ENCODE measurements at places on chromosomes 16 and 17.

DNA sequence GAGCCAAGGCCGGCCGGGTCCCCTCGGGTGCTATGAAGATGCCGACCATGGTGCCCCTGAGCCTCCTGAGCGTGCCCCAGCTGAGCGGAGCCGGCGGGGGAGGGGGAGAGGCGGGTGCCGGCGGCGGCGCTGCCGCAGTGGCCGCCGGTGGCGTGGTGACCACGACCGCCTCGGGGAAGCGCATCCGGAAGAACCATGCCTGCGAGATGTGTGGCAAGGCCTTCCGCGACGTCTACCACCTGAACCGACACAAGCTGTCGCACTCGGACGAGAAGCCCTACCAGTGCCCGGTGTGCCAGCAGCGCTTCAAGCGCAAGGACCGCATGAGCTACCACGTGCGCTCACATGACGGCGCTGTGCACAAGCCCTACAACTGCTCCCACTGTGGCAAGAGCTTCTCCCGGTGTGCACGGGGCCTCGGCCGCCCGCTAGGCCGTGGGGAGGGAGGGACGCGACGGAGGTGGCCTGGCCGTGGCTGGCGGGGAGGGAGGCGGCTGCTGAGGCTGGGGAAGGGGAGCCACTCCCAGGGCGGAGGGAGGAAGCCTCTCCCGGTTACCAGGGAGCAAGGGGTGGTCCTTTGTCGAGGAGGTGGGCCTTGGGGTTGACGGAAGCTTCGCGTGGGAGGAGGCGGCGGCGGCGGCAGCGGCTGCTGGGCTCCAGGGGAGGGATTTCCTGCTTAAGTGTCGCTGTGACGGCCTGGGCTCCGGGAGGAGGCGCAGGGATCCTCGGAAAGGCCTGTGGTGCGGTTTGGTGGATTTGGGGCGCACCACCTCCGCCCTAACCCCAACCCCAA, 1.3 kb downstream of the MAZ start:
- peak; percentile 88 for DNase-seq

- no peak for DNase-seq
Measured at GRCh38 chr16:88535857-88536222, 34.4 kb upstream of the ZC3H18 start.

GRCh38 chr17:50844117-50844700, 8.8 kb downstream of the WFIKKN2 start:
- DNase-seq, result no peak

DNA sequence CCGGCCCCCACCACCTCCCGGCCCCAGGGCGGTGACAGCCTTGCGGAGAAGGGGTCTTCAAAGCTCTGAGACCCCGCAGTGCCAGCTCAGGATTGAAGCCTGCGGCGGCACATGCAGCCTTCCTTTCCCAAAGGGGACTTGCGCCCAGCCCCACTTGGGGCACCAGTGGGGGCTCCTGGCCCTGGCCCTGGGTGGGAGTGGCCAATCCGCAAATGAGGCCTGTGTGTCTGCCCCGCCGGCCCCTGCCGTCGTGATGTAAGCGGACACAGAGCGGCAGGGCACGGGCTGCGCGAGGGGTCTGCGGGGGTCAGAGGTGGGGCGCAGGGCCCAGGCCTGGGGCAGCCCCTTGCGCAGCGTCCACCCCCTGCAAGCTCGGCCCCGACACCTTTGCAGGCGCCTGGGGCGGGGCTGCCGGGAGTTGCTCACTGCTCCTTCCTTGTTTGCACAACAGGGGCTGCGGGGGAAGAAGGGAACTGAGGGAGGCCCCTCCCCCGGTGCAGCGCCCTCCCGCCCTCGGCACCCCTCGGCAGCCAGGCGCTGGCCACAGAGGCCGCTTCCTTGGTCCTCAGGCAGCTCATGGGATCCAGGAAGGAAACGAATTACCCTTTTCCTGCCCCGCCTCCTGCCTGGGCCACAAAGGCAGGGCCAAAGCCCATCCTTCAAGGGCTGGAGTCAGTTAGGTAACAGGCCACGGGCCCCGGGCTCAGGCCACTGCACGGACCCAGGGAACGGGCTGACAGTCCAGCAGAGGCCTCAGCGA, 2.9 kb downstream of the SLC16A3 start:
- DNase-seq, result no peak

GRCh38 chr17:19753051-19753509, 5.0 kb upstream of the ALDH3A1 start:
- DNase-seq, result peak; percentile 9

DNA sequence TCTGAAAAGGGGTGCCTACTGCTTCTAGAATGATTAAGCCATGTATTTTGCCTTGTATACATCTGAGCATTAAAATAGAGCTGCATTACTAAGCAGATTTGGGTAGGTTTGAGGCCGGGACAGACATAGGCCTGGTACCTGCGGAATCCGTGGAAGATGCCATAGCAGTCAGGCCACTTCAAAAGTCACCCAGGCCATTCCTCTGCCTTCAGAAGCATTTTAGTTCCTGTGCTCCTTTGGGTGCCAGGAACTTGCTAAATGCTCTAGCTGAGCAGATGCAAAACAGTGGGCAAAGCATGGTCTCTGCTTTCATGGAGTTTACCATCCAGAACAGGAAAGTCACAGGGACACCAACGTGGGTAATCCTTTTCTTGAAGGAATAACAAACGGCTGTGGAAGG, 5.7 kb upstream of the TMEM100 start:
- no peak for DNase-seq

- peak; percentile 18 for DNase-seq
Measured at GRCh38 chr16:56401482-56401881, 23.9 kb downstream of the AMFR start.

- no peak for DNase-seq
Measured at GRCh38 chr16:90001761-90002503, 17.3 kb downstream of the DBNDD1 start.

All from NCI-H2081 (cell line).